ENCODE measurements at places on chromosomes 4 and X.

GRCh38 chr4:184953971-184954370, 64.3 kb upstream of the HELT start:
- DNase-seq: no peak

GRCh38 chrX:10608099-10608498, 12.3 kb downstream of the MID1 start:
- no peak for DNase-seq

DNA sequence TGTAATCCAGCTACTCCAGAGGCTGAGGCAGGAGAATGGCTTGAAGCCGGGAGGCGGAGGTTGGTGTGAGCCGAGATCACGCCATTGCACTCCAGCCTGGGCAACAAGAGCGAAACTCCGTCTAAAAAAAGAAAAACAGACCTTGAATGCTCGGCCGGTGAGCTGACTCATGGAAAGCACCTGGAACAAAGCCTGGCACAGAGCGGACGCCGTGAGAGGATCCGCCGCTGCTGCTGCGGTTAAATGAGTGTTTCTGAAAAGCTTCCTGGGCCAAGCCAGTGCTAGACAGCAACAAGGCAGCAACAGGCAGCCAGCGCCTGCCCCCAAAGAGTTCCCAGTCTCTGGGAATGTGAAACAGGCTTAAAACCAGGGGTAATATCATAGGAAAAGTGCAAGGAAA, 186.4 kb downstream of the AFAP1 start:
- DNase-seq: peak; percentile 32

GRCh38 chr4:2832309-2832980, 11.2 kb upstream of the ADD1 start:
- peak; percentile 29 for DNase-seq

- no peak for DNase-seq
Observed at GRCh38 chr4:89509708-89510281, 202.2 kb upstream of the GPRIN3 start.

- no peak for DNase-seq
Observed at GRCh38 chr4:23134331-23134730, 441.6 kb downstream of the GBA3 start.

DNA sequence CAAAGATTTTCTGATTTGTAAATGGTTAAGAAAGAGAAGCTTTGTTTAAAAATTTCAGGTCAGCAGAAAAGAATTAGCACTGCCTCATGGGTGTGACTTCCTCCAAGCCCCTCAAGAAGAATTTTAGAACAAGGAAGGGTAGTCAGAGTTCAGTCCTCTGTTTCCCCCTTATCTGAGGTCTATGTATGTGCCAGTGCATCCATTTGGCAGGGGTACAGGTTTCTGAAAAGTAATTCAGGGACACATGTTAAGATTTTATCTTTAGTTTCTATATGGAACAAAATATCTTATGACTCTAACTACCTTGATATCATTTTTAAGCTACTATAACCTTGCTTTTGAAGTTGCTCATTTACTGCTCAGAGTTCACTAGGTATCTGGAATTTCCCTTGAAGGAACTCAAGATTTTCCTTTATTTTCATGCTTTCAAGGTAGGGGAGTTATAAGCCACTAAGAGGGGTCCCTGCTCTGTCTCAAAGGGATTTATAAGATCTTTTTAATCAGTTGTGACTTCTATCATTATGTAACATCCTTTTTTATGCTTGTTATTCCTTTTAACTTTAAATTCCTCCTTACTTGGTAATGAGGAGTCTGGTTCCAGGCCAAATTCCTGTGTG, 24.4 kb upstream of the PLK4 start:
- no peak for DNase-seq

DNA sequence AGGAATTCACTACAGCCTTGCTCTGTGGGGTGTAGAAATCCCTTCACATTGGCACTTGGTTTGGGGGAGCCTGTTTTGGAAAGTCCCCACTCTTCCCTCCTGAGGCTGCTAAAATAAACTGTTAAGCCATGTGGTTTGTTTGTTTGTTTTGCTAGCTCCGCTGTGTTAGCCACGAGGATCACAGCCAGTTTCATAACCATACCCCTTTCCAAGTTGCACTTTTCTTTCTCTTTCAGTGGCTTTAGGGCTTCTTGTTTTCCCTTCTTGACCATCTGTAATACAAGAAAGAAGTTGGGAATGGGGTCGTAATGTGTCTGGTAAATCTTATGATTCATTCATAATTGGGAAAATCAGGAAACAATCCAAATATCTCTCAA, 24.8 kb upstream of the UXT start:
- DNase-seq: no peak

DNA sequence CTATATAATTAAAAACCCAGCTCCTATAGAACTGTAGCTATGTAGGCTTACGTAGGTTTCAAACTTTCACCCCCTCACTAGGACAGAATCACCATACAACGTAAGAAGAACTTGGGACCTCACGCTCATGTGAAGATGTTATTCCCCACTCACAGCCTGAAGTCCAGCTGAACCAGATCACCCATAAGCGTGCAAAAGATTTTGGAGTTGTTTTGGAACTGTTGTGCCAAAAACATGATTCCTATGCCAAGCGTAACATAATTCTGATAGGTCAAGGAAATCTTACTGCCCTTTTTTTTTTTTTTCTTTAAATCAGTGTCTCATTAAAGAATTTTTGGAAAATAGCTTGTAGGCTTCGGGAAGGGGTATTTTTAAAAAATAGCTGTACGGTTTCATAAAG, 57.0 kb downstream of the LCORL start:
- DNase-seq: no peak

- DNase-seq: no peak
Observed at GRCh38 chr4:110953191-110953590, 330.3 kb upstream of the PITX2 start.

DNA sequence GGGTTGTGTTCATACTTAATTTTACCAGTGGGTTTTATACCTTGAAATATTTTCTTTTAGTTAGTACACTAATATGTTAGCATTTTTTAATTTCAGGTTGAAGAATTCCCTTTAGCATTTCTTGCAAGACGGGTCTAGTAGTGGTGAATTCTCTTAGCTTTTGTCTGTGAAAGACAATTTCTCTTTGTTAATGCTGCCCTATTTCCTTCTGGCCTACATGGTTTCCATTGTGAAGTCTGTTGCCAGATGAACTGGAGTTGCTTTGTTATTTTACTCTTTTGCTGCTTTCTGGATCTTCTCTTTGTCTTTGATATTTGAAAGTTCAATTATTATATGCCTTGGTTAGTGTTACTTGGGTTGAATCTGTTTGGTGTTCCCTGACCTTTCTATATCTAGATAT, 25.0 kb upstream of the MTHFD2L start:
- no peak for DNase-seq

DNA sequence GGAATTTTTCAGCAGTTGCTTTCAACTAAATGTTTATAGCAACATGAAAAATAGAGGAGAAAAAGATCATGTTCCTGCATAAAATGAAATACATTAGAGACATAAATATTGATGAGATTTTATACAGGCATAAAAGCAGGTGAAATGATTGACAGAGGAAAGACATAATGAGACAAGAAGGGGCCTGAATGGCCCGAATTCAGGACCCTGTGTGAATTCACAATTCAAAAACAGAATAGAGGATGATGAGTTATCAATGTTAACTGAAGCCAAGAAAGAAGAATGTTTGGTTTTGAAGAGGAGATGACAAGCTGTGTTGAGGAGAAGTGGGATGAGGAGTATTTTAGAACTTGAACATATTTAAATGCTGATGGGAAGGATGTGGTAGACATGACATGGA, 371.1 kb downstream of the FBXO8 start:
- DNase-seq: no peak

- DNase-seq: peak; percentile 51
Observed at GRCh38 chr4:140635606-140636005, 66.8 kb upstream of the UCP1 start.

DNA sequence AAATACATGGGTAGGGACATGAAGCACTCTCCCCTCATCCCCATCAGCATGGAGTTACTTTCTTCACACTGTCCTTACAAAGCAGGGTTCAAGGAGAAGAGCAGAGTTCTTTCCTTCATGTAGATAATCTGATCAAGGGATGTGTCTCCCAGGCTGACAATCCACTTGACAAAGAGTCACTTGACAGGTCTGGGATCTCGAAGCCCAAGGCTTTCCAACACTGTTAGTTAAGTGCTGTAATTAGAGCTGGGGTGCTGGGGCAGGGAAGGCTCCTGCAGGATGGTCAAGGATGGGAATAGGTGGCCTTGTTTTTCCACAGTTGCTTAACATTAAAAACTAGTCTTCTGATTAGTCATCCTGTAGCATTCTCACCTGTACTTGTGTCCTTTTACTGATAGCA, 38.0 kb downstream of the CCNG2 start:
- DNase-seq: no peak

- no peak for DNase-seq
Observed at GRCh38 chr4:184664445-184665210, 15.1 kb downstream of the PRIMPOL start.

- no peak for DNase-seq
Observed at GRCh38 chr4:162912482-162912881, 254.2 kb downstream of the NAF1 start.

- DNase-seq: no peak
Observed at GRCh38 chr4:164116286-164116685, 621.8 kb downstream of the TMA16 start.

DNA sequence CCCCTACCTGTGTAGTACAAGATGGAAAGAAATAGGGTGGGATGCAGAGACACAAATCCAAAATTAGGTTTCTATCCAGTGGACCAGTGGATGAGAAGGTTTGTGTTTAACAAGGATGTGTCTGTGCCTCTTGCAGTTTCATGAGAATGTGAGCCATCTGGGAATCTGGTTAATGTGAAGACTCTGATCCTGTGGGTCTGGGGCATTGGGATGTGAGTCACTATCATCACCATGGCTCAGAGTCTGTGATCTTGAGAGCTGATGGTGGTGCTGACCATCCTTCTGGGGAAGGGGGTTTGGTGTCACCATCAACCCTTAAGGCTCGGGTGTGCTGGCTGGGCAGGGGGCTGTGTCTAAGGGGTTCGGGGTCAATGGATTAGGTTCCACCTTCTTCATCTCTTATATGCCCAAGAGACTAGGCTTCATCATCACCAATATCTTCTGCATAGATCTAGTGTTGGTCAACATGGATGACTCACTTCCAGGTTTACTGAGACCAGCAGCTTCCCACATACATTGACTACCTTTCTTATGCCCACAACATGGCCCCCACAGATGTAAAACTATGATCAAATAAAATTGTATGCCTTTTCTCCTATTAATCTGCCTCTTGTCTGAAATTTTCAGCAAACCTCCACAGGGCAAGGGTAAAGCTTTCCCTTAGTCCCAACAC, 65.7 kb upstream of the MID1 start:
- DNase-seq: no peak

GRCh38 chr4:149719806-149720205, 95.8 kb downstream of the IQCM start:
- DNase-seq: no peak

- no peak for DNase-seq
Observed at GRCh38 chr4:123453061-123453680, 56.6 kb downstream of the SPRY1 start.

- no peak for DNase-seq
Observed at GRCh38 chr4:127759228-127759820, 22.8 kb upstream of the HSPA4L start.

- DNase-seq: no peak
Observed at GRCh38 chr4:127214016-127214415, 418.7 kb upstream of the INTU start.

DNA sequence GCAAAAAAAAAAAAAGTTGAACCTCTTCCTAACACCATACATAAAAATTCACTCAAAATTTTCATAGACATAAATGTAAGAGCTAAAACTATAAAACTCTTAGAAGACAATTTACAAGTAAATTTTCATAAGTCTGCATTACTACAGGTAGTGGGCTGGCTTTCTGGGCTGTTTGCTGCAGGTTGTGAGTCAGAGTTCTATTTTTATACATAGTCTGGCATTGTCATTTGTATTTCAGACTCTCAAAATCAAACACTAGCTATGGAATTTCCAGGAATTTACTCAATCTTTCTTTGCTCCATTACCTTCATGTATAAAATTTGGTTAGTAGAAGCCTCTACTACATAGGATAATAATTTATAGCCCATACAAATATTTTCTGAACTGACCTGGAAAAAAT, 227.2 kb downstream of the COX18 start:
- DNase-seq: no peak

DNA sequence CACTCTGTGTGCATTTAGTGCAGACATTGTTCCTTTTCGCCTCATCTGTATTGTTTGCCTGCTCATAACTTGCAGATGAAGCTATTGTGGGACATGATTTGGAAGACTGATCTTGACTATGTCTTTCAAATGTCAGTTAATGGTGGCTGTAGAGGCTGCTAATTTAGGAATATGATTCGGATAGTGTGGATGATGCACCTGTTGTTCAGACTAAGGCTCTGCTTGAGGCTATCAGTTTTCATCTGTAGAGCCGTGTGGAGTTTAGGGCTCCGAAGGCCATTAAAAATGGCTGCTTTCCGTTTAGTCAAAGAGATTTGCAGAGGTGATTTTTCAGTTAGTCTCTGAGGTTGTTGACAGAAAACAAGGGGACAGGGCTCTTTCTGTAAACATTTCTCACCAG, 102.0 kb downstream of the GBA3 start:
- no peak for DNase-seq

GRCh38 chrX:40165861-40166260, 68.1 kb upstream of the BCOR start:
- DNase-seq: no peak

- no peak for DNase-seq
Observed at GRCh38 chr4:133136833-133137232, 12.3 kb upstream of the PCDH10 start.

All from Right ventricle myocardium superior (tissue), 1 donor.